Stimulated activated CD4-positive, alpha-beta T cell treated with anti-CD3 and anti-CD28 coated beads, Interleukin-4, amount 100 ng/mL, for 4 hours (primary cell): ENCODE measurements at places on chromosomes 2 and 18.

DNA sequence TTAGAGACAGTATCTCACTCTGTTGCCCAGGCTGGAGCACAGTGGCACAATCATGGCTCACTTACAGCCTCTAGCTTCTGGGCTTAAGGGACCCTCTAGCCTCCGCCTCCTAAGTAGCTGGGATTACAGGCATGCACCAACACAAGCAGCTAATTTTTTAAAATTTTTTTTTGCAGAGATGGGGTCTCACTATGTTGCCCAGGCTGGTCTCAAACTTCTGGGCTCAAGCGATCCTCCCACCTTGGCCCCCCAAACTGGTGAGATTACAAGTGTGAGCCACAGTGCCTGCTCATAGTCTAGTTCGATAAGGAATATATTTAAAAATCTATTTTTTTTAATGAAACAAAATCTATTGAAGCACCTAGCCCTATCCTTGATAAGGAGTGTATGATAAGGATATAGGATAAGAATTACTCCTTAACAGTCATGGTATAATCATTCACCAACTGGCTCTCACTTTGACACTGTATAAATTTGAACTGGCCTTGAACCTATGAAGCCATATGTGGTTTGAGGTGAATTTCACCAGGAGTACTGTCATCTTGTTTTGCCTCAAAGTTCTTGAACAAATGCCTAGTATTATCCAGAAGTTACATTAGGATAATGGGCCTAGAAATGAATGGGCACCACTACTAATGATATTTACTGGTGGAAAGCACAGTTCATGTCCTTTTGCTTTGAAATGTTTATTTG lies 71.1 kb downstream of the EXOC6B start:
- DNase-seq, result no peak

GRCh38 chr2:135281379-135281778 lies 229.3 kb downstream of the RAB3GAP1 start:
- DNase-seq, result no peak

GRCh38 chr2:9800639-9800974 lies 42.7 kb upstream of the TAF1B start:
- DNase-seq, result no peak

GRCh38 chr18:62370366-62370765 lies 45.3 kb downstream of the TNFRSF11A start:
- no peak for DNase-seq

GRCh38 chr2:29817801-29818680 lies 103.3 kb downstream of the ALK start:
- no peak for DNase-seq
